ENCODE measurements at places on chromosomes 7 and 10.

GRCh38 chr10:123157210-123157609 is 3.0 kb downstream of the BUB3 start:
- DNase-seq: peak; percentile 67

DNA sequence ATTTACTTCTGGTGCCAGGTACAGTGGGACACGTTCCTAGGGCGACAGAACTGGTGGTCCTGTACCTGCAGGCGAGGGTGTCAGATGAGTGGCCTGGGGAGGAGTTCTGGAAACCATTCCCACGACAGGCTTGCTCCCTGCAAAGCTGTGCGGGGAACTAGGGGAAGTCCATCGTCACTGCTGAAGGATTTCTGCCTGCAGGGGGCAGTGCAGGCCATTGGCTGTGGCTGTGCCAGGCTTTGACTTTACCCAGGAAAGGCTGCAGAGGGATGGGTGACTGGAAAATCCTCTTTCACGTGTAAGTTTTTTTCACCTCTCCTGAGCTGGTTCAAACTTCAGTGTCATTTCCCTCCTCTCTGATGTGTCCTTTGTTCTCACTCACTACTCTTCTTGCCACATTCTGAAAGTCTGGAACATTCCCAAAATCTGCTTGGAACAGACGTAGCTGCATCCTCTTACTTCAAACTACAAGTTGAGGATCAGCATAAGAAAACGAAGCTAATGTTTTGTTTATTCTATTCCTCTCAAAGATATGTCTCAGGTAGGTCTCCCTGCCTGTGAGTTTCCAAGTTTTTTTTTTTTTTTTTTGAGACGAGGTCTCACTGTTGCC is 126.5 kb downstream of the SH2D4B start:
- peak; percentile 62 for DNase-seq

GRCh38 chr10:99913831-99914235 is 95.9 kb downstream of the DNMBP start:
- DNase-seq: no peak

DNA sequence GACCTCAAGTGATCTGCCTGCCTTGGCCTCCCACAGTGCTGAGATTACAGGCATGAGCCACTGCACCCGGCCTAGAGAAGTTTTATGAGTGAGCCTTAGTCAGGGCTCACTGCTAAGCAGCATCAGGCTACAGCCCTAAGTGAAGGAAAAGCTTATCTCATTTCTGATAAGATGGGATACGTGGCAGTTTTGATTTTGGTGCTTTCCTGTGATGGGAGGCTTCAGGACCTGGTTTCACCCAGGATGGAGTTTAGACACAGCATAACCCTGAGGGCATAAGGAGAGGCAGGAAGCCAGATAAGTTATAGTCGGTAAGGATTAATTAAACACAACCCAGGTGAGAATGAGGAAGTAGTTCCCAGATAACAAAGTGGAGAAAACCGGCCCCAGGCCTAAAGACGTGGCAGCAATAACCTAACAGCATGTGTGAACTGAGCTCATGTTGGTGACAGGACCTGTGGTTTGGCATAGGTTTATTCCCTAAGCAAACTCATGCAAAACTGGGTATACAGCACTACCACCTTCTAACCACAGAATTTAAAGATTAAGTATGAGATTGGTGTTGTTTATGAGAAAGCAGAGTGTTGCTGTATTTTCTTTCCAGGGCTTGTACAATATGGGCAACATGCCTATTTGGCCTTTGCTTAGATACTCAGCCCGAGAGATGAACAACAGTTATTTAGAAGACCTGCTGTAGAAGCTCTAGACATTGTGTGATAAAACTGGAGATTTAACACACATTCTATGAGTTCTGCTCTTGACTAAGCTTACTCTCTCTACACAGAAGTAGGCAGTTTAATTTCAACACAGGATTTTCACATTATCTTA is 119.4 kb downstream of the COL28A1 start:
- DNase-seq: no peak

- DNase-seq: no peak
Measured at GRCh38 chr10:20237586-20237985, 421.4 kb downstream of the PLXDC2 start.

GRCh38 chr10:61992671-61993668 is 91.5 kb downstream of the ARID5B start:
- peak; percentile 77 for DNase-seq

DNA sequence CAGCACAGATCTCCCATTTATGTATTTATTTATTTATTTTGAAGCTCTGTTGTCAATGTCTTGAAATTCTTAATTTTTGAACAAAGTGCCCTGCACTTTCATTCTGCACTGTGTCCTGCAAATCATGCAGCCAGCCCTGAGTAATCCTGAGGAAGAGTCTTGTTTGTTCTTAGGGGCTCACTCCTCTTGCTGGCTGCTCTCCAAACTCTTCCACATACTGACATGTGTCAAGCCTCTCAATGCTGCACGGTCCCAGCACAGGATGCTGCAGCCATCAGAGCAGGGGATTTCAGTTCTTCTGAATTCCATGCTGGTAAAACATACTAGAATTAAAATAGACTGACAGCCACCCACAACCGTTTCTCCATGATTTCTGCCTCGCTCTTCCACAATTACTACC is 207.2 kb downstream of the PARD3 start:
- DNase-seq: peak; percentile 9

GRCh38 chr10:114714281-114714741 is 56.2 kb upstream of the ABLIM1 start:
- DNase-seq: peak; percentile 94

- DNase-seq: no peak
Measured at GRCh38 chr10:22110761-22111160, 107.1 kb downstream of the EBLN1 start.

GRCh38 chr10:85863301-85864172 is 503.1 kb downstream of the GRID1 start:
- no peak for DNase-seq

DNA sequence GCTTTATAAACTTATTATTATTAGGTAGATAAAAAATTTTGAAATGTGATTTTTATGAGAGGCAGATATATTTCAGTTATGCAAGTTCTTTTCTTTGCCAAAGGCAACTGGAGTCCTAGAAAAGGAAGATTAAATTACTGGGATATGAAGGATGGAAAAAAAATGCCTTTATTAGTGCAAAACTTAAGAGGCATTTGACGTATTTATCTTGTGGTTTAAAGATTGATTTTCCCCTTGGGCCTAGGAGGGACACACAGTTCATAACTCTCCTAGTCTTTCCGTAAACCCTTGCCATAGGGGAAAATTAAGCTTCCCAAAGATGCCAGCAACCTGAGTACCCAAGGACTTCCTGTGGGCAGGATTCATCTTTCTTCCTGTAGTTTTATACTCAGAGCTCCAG is 3.1 kb upstream of the STEAP4 start:
- DNase-seq: no peak

- peak; percentile 97 for DNase-seq
Measured at GRCh38 chr7:84701524-84702306, 485.1 kb downstream of the SEMA3D start.

DNA sequence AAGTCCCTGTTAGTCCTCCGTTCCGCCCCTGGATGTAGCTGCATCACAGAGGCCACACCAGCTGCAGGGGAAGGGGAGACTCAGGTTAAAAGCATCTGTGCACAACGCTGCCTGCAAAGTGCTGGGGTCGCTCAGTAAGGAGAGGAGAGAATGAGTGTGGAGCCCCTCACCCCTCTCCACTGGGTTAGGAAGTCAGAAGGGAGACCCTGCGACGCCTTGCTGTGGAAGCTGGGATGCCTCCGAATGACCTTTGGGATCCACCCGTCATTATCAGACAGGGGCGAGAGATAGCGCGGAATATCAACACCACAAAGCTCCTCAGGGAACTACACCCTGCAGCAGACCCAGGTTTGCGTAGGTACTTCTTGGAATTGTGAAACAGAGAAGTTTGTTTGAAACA is 167.7 kb upstream of the SHH start:
- DNase-seq: no peak

DNA sequence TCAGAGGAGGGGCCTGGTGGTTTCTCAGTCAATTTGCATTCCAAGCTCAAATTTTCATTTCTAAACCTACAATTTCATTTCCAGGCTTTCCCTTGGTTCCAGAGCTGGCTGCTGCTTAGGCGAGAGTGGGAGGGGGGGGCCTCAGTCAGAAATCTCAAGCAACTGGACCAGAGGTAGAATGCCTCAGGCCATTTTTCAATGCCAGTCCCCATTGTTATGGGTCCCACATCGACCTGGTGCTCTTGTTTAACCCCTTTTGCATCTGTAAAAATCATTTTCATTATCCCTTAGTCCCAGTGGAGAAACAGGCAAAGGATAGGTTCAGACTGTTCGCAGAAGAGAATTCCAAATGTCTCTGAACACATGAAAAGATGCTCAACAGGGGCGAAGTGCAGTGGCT is 13.5 kb upstream of the BAG3 start:
- no peak for DNase-seq

- no peak for DNase-seq
Measured at GRCh38 chr7:143411976-143412708, 3.5 kb upstream of the EPHA1 start.

DNA sequence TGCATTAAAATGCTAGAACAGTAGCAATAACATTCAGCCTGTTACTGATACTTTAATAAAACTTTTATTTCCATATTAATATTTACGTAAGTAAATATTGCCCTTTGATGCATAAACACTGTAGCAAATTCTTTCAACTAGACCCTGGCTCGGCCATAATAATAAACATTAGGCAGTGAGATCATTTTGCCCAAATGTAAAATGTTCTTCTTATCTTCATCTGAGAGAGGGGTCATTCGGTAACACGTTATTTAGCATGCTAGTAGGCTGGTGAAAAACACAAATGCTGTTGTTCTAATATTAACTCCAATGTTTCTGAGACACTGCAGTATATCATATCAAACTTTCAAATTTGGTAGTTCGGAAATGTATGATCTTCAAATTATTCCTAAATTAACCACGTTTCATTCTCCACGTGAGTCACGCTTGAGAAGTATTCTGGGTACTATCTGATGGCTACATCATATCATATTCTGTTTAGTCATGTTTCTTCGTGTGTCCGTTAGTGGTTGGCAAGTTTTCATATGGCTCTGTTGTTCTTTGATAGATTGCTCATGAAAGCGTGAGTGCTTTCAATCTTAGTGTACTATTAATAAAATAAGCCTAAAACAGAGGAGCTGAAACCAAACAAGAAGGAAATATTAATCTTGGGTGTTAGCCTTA is 145.8 kb downstream of the NSUN6 start:
- peak; percentile 4 for DNase-seq

DNA sequence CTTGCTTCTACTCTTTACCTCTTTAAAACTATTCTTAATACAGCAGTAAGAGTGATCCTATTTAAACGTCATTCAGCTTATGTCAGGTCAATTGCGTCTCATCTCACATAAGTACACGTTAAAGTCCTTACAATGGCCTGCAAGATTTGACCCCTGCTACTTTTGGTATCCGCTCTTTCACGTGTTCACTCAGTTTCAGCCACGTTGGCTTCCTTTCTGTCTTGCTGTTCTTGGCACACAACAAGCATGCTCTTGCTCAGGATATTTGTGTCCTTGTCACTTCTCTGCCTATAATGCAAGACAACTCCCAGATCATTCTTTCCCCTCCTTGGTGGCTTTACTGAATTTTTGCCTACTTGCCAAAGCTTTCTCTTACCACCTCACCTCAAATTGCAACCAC is 296.8 kb downstream of the PCLO start:
- DNase-seq: no peak

DNA sequence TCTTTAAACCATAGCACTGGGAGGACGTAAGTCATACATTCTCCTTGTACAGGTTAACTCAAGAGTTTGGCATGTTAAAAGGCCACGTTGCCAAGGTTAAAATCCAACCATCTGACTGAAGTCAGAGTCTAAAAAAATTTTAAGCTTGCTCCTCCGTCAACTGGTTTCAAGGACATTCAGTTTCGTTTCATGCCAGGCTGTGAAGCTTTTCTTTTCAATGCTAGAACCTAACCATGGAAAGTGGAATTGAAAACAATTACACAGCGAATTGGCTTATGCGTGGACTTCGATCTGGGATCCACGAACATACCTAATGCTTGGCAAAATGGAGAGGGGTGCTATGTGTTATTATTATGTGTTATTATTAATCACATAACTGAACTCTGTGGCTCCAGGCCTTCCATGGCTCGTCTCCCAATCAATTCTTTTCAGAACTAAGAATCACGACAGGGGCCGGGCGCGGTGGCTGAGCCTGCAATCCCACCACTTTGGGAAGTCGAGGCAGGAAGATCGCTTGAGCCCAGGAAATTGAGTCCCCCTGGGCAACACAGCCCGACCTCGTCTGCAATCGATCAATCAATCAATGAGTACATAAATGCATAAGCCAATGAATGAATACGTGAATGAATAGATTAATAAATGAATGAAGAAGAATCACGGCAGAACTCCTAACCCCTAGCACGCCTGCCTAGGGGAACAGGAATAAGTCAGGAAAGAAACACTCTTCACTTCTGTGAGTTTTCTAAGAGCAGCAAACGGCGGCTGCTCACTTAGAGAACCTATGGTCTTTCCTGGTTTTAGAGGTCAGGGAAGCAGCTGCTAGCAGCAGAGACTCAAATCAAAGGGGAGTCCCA is 733 bp upstream of the ARL5B start:
- peak; percentile 51 for DNase-seq

DNA sequence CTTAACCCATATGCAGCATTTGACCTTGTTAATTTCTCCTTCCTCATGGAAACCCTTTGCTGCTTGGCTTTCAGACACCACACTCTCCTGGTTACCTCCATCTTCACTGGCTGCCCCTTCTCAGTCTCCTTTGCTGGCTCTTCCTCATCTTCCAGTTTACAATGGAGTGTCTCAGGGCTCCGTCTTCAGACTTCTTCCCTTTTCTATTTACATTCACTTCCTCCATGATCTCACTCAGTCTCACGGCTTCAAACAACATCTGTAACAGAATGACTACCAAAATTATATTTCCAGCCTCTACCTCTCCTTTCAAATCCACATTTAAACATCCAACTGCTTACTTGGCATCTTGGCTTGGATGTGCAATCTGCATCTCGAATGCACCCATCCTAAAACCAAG is 140.4 kb downstream of the DKK1 start:
- DNase-seq: no peak

DNA sequence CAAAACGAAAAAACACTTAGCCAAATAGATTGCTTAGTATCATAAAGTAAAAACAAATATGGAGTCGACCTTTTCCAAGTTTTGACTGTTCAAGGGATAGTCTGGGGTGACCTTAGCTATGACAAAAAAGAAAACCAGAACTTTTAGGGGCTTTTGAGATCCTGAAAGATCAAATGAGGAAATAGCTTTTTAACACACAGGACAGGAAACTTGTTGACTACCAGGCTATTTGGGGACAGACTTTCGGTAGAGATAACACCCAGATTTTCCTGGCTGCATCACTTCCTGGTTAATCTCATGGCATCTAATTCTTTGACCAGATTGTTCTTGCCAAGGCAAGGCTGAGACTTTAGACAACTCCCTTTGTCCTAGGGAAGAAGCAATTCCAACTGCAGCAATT is 34.5 kb upstream of the EGR2 start:
- DNase-seq: no peak
